HL-60 (cell line): ENCODE measurements at places on chromosomes 2 and 18.

DNA sequence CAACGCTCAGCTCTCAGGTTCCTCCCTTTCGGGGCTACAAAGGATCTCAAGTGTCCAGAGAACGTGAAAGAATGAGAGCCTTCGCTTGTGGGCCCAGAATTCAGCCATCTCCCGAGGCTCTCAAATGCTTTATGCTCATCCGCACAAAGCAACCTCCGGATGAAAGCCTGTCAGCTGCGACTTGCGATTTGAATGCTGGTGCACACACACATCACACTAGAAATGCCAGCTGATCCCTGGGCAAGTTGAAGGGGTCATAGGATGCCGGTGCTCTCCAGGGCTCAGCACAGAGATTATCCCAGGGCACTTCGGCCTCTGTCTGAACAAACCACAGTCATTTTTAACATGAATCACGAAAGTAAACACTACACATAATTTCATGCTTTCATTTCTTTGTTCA, 141.8 kb upstream of the MYT1L start:
- no peak for DNase-seq

GRCh38 chr2:144194326-144195071, 325.4 kb downstream of the ZEB2 start:
- DNase-seq: no peak

- DNase-seq: peak; percentile 17
Measured at GRCh38 chr2:98269274-98269673, 77.0 kb upstream of the CNGA3 start.

DNA sequence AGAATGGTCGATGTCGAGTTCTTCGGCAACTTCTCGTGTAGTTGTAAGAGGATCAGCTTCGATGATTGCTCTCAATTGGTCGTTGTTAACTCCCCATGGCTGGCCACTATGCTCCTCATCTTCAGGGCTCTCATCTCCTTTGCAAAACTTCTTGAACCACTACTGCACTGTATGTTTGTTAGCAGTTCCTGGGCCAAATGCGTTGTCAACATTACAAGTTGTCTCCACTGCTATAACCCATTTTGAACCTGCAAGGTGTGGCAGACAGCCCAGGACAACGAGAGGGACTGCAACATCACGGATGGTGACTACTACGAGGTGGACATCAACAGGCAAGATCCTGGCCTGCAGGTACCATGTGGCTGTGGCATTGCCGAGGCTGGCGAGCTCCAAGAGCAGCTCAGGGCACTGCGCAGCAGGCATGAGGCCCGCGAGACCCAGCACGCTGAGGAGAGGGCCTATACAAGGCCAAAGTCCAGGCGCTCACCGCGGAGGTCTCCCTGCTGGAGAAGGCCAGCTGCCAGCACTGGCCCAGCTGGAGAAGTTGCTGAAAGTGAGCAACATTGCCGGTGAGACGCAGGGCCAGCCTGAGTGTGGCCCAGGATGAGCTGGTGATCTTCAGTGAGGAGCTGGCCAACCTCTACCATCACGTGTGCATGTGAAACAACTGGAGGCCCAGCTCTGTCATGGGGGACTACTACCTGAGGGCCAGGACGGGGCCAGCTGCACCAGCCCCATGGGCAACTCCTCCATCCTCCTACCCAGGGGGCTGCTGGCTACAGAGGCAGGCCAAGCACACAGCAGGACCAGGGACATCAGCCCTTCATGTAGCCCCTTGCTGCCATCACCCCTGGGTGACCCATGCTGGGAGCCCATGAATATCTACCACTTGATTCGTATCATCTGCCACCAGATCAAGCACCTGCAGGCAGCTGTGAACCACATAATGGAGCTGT, 20.2 kb downstream of the CLK1 start:
- no peak for DNase-seq

GRCh38 chr2:152221839-152222238, 46.3 kb upstream of the STAM2 start:
- DNase-seq: no peak

GRCh38 chr18:39951142-39951720, 2003.8 kb upstream of the PIK3C3 start:
- no peak for DNase-seq

DNA sequence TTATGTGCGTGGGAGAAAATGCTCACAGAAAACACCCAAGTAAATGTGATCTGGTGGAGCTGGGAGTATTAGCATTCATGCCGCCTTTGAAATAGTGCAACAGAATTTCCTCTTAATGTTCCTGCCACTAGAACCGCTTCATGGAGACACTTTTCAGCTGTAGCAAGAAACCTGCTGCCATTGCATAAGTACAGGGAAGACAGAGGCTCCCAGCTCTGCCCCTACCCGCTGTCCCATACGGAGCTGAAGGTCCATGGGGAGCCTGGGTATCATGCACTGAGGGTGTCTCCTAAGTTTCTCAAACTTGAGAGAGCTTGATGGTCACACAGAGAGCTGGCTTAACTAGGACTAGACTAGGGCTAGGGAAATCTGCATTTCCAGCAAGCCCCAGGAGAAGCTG, 49.6 kb downstream of the CRIM1 start:
- no peak for DNase-seq

DNA sequence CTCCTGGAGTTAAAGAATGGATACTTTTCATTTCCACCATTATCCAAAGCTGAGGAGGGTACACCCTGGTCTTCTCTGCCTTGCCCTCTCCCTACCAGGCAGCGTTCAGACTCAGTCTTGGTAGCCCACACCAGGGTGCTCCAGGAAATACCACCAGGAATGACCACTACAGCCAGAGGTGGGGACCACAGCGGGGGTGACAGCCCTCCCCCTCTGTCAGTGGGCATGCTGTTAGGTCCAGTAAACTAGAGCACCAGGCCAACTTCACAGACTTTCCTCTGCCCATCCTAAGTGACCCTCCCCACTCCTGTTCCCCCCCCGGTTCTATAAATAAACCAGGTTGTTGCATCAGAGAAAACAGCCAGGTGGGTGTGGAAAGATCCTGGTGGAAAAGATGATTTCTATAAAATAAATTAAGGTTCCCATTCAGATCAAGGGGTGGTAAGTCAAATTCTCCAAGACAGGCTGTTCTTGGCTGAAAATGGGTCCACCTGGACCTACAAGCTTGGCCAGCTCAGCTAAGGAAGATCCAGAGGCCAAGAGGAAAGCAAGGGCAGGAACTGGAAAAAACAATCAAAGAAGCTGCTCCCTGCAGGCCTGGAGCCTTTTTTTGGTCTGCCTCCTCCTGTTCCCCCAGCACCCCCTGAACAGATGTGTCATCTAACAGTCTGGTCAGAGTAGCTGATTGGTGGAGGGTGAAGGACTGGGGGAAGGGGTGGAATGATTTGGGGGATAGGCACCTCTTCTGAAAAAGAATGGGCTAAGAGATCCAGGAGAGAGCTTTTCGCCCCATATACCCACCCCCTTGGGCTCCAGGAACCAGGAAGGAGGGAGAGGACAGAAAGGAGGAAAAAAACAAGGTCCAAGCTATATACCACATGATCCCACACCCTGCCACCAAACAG, 2.3 kb downstream of the RAB11FIP5 start:
- no peak for DNase-seq

DNA sequence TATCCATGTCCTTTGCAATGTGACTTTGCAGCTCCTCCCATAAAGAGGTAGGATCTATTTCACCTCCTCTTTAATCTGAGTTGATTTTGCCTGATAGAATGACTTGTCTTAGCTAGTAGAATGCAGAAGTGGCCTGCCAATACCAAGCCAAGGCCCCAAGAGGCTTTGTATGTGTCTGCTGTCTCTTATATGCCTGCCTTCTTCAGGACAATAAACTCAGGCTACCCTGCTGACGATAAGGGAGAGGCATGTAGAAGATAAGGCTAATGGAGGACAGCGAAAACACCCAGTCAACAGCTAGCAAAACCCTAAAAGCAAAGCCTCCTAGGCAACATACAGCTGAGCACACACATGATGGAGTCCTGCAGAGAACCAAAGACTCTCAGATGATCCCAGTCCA, 1.8 kb upstream of the ZC3H8 start:
- DNase-seq: no peak

DNA sequence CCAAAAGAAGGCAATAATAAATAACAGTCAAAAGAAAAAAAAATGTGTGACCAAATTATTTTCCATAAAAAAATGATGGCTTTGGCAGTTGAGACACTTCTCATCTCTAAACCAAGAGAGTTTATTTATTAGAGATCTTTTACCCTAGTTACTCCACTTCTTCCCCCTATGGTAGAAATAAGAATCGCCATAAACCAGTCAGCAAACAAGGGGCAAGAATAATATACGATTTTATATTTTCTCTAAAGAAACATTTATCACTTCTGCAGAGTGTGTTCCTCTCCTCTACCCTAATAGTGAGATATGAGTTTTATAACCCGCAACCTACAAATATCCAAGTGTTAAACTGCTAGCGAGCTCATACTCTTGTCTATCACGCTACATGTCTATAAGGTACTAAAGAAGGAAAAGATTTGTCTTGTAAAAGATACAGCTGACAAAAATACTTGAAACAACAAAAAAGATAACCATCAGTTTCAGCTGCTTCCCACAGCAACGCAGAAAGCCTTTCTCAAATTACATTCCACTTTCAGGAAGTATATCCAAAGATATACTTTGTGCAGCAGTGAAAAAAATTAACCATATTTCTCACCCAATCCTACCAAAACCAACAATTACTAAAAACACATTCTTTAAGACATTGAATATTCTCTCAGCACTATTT, 2.3 kb downstream of the RNF103 start:
- no peak for DNase-seq

GRCh38 chr2:70977605-70978205, 725 bp upstream of the ANKRD53 start:
- no peak for DNase-seq

GRCh38 chr2:178101321-178102079, 10.7 kb upstream of the RBM45 start:
- no peak for DNase-seq

DNA sequence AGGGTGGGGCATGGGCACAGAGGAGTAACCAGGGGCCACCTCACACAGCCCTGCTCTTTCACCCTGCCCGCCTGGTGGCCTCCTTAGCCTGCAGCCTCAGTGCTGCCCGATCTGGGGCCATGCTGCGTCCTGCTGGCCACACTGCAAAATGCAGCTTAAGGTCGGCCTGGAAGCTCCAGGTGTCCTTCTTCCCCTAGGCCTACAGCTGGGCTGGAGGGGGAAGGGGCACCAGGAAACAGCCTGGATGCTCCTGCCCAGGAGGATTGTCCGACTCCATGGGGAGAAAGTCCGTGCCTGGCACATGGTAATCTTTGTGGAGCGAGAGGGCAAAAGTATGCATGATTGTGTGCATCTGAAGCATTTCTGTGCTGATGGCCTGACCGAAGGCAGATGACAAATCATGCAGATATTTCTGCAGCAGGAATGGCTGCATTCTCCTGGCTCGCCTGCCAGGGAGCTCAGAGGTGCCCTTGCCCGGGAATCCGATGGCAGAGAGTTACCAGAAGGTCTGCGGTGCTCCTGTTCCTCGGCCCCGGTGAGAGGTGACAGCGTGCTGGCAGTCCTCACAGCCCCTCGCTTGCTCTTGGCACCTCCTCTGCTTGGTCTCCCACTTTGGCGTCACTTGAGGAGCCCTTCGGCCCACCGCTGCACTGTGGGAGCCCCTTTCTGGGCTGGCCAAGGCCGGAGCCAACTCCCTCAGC, 12.8 kb upstream of the ALPP start:
- DNase-seq: peak; percentile 21

DNA sequence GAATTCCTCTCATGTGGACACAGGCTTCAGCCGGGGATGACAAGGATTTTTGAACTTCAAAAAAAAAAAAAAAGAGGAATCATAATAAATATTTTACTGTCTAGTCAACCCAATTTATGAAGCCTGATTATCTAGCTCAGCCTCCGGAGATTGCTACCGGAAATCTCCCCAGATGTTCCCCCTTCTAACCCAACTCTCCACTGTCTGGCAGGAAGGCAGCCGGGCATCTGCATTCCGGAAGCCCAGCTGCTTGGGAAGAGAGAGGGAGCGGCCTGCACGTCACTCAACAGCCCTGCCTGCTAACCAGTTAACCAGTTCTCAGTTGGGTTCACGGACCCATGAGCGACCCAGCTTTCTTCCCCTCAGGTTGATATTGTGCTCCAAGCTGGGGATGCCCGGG, 87.2 kb upstream of the POU3F3 start:
- no peak for DNase-seq

- no peak for DNase-seq
Measured at GRCh38 chr2:202778217-202778616, 93.3 kb downstream of the ICA1L start.

GRCh38 chr18:46031741-46032140, 40.3 kb downstream of the PSTPIP2 start:
- no peak for DNase-seq

- DNase-seq: no peak
Measured at GRCh38 chr2:134336921-134337320, 83.0 kb downstream of the MGAT5 start.

GRCh38 chr2:27497288-27497627, 619 bp downstream of the GCKR start:
- no peak for DNase-seq

DNA sequence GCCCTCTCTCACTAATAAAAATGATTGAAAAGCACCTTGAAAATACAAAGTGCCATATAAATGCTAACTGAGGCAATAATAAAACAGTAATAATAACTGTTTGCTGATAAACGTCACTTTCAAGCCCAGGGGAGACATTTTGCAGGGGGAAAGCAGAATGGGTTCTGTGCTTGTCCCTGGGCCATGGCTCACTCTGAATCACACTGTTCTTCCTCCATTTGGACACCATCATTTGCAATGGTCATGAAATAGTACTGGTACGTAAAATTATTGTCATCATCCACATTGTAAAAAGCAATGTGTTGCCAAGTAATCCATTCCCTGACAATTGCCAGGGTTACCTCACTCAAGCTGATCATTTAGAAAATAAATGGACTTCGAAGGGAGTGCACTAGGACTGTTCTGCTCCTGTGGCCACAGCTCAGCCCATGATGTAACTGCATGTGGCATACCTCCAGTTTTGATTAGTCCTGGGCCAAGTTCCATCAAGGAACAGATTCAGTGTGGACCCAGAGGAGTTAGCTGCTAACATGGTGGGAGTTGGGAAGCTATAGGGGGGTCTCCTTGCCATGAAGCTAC, 508.8 kb upstream of the CELF4 start:
- DNase-seq: no peak

- DNase-seq: no peak
Measured at GRCh38 chr2:127610561-127610960, 35.4 kb upstream of the GPR17 start.

DNA sequence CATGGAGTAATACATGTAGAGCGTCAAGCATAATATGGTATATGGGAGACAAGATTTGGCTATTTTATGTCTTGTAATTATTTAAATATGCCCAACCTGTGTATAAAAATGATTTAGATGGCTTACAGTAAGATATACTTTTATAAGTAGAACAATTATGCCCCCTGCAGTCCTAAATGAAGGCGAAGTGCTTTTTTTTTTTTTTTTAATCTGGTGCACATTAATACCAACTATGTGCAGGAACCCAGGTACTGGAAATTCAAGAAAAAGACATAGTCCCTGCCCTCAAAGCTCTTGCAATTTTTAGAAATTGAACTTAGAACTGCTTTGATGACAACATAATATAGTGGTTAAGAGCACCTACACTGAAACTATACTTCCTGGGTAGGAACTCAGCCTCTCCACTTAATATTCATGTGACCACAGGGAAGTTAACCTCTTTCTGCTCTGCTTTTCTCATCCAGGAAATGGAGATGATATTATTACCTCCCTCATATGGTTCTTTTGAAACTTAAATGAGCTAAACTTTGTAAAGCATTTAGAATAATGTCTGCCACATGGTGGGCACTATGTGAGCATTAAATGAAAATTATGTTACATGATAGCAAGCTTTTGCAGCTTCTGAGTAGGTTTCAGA, 38.1 kb downstream of the AFTPH start:
- no peak for DNase-seq

GRCh38 chr2:236196366-236196765, 28.2 kb upstream of the GBX2 start:
- no peak for DNase-seq

- DNase-seq: no peak
Measured at GRCh38 chr18:33022370-33022769, 249.5 kb upstream of the KLHL14 start.
